ENCODE measurements at places on chromosomes 6 and 20.
A peak's percentile ranks its signal among the peaks of the same experiment; 100 is the strongest.

GRCh38 chr6:36546308-36546919 is 865 bp downstream of the STK38 start:
- DNase-seq, result no peak

- DNase-seq, result peak; percentile 77
Observed at GRCh38 chr20:17680836-17681725, 961 bp downstream of the RRBP1 start.

GRCh38 chr6:28659250-28659566 is 133.5 kb downstream of the GPX5 start:
- DNase-seq, result no peak

GRCh38 chr6:42984924-42985475 is 630 bp downstream of the PPP2R5D start:
- no peak for DNase-seq

DNA sequence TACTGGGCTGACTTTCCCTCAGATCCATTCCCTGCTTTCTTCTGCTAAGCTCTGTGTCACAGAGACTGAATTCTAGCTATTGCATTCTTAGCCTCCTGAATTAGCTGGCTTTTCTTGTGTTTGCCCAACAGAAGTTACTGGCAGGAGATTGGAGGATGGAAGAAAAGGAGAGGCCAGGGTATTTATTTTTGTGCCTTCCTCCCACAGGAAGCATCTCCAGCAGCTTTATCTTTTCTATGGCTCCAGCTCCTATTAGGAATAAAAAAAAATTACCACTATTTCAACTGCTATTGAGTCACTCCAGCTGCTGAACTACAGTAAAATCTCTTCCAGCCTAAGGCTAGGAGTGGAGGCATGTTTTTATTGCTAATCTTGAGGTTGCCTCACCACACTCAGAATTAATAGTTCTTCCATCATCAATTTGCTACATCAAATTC is 492.4 kb downstream of the RFPL4B start:
- no peak for DNase-seq

GRCh38 chr6:20647585-20647984 is 113.3 kb downstream of the CDKAL1 start:
- DNase-seq, result no peak

GRCh38 chr20:53769041-53769440 is 175.4 kb upstream of the ZNF217 start:
- no peak for DNase-seq

DNA sequence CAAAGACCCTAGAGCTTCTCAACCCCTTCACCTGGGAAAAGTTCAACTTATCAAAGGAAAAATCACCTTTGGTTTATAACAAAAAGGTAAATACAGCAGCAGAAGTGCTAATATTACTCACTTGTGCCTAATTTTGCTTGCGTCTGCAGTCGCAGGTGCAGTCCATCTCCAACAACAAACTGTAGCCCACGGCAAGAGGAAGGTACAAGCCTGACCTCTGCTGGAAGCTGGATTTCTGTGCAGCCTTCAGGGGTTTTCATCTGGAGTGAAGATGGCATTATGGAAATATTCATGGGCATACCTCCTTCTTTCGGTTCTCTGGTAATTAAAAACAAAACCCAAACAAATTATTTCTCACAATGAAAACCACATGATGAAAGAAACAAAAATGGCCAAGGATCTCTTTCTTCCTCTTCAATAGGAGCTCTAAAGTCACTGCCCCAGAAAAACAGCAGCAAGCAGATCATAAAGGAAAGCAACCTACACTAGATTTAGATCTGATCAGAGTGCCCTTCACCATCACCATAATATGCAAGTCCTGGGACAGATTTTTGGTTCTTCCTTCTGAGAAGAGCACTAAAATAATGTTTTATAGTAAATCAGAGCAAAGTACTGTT is 7.8 kb downstream of the UBE3D start:
- DNase-seq, result no peak

DNA sequence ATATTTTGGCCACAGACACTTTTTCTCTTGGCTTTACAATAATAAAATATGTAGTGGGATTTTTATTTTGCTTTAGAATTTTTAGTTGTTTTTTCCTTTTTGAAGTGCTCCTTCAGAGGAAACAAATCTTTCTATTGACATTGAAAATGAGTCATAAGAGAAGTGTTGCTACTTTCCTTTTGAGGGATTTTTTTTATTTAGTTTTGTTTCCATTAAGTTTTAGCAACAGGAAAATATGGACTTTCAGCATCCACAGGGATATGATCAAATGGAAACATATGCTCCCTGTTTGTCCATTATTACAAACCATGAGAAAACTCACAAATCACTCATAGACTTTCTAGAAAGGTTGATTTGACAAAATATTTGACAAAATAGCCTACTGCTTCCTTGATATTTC is 65.3 kb upstream of the BMP2 start:
- no peak for DNase-seq

Measured in stimulated activated CD4-positive, alpha-beta T cell treated with anti-CD3 and anti-CD28 coated beads, Interleukin-1b, Interleukin-23, amount 100 ng/mL, for 1 hour (primary cell).